ENCODE measurements at places on chromosomes 12 and 14. TPM values are rescaled to one million over a fixed set of nuclear protein-coding genes. Genes with fewer than 3 reads are reported as not detected.

DNA sequence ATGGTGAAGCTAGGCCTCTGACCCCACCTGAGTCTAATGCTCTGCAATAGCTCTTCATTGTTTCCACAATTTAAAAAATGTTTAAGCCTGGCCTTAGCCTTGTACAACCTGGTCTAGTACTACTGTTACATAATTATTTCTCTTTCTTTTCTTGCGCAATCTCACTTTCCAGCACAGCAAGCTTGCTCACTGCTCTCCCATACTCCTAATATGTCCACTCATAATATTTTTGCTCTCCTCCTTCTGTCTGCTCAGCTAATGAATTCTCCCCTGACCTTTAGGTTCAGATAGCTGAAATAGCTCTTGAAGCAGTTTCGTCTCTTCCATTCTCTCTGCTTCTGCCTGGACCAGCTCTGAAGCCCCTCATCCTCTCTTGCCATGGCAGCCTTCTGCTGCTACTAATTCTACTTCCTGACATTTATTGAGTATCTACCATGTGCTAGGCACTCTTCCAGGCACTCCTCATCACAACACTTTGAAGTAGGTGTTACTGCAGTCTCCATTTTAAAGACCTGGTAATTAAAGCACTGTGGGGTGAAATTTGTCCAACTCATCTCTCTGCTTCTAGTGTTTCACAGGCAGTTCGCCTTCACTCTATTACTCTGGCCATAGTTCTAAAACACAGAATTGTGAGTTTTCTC, 2.8 kb upstream of the SLC48A1 start:
- peaks cover 10% of the 10 kb centered on the region for H3K27me3 ChIP-seq
- H3K36me3 ChIP-seq: no peaks in the 10 kb centered on the region
- no peak for DNase-seq

DNA sequence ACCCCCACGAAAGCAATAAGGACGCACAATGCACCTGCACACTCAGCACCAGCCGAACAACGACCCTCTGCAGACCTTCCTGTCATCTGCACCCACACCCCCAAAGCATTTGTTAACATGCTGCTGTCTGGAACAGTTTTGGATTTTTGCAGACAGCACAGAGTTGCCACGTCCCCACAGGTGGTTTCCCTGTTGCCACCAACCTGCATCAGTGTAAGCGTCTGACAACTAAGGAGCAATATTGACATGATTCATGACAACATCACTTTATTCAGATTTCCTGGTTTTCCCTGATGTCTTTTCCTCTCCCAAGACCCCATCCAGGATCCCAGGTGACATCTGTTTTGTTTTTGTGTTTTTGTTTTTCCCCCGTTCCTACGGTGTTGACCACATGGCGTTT, 150.7 kb upstream of the C14orf180 start:
- DNase-seq: no peak
- H3K36me3 ChIP-seq: peaks cover 6% of the 10 kb centered on the region
- H3K4me3 ChIP-seq: no peak overlapping the region
- peaks cover 8% of the 10 kb centered on the region for H3K4me1 ChIP-seq
- no peak overlapping the region for H3K27ac ChIP-seq
- peaks cover 20% of the 10 kb centered on the region for H3K27me3 ChIP-seq

GRCh38 chr12:40874868-40875267, 182.6 kb downstream of the CNTN1 start:
- no peak overlapping the region for H3K4me3 ChIP-seq
- no peak overlapping the region for H3K27ac ChIP-seq
- H3K27me3 ChIP-seq: no peaks in the 10 kb centered on the region
- no peak for DNase-seq

DNA sequence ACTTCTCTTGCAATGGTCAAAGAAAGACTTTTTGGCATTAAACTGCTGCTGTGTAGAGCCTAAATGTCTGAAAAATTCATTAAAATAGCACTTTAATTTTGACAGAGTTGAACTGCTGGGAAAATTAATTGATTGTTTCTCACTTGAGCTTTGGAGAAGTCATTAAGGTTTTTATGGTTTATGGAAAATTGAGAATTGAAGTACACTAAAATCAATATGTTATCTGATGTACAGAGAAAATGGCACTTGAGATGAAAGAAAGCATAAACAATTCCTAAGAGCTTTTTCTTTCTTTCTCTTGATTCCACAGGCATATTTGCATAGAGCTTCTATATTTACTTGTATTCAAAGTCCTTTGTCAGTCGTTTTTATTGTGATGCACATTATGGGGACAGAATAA, 188.5 kb upstream of the CAND1 start:
- no peak overlapping the region for H3K4me3 ChIP-seq
- peaks cover 17% of the 10 kb centered on the region for H3K4me1 ChIP-seq
- no peak overlapping the region for H3K27ac ChIP-seq
- H3K36me3 ChIP-seq: no peaks in the 10 kb centered on the region

DNA sequence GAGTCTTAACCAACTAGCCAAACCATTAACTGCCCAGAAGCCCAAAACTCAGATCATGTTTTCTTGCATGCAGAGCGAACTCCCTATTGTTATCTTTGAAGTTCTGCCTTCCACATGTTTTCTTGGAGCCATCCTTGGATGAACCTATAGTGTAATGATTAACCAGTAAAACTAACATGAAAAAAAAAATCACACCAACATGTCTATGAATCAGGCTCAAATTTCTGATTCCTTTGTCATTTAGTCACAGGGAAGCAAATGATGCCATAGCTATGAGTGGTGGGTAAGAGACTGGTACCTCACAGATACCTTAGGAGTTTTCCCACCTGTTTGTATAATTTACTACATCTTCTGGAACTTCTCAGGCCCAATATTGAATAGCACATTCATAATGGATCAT, 70.7 kb downstream of the PTPRO start:
- no peaks in the 10 kb centered on the region for H3K4me1 ChIP-seq
- no peaks in the 10 kb centered on the region for H3K36me3 ChIP-seq
- H3K4me3 ChIP-seq: no peak overlapping the region
- DNase-seq: no peak

RNASE7 gene
- total RNA-seq: not detected

POTEG gene
- total RNA-seq: not detected
